NCI-H69 (cell line): ENCODE measurements at places on chromosomes 2 and 18.
A peak's percentile ranks its signal among the peaks of the same experiment; 100 is the strongest.

- no peak for DNase-seq
These were observed 44.6 kb downstream of the LONRF2 start for GRCh38 chr2:100277540-100278207.

DNA sequence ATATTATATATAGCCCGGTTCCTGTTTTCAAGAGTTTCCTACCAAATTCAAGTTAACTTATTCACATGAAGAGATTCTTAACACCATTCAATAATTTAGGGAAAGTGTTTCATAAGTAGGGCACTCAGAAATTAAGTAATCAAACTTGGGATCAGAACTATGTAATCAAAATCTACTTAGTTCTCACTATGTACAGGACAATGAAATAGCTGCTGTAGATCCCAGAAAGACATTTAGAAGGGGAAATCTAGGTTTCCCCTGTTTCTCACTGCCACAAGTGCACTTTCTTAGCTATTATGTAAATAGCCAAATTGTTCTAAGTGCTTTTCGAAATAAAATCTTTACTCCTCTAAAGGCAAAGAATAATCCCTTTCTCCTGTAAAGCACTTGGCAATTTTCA is 493.6 kb upstream of the SETBP1 start:
- no peak for DNase-seq

DNA sequence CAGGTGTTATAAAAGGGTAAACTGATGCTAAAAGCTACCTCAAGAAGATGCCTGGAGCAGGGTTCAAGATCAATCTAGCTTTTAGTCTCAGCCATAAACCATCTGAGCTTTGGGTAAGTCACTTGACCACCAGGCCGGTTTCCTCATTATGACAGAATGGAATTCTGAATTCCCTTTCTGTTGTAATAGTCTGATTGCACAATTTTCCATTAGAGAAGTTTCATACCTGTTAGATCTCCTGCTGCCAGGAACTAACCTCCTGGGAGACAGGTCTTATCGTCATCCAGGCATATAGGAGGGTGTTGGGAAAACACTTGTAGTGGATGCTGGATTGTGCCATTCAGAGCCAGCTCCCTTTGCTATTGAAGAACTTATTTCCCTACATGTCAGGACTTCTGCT is 272.5 kb downstream of the TDRD15 start:
- no peak for DNase-seq

GRCh38 chr2:7333960-7334493 is 416.8 kb downstream of the RNF144A start:
- no peak for DNase-seq

- no peak for DNase-seq
These were observed 3.6 kb downstream of the ARID5A start for GRCh38 chr2:96540136-96540535.

DNA sequence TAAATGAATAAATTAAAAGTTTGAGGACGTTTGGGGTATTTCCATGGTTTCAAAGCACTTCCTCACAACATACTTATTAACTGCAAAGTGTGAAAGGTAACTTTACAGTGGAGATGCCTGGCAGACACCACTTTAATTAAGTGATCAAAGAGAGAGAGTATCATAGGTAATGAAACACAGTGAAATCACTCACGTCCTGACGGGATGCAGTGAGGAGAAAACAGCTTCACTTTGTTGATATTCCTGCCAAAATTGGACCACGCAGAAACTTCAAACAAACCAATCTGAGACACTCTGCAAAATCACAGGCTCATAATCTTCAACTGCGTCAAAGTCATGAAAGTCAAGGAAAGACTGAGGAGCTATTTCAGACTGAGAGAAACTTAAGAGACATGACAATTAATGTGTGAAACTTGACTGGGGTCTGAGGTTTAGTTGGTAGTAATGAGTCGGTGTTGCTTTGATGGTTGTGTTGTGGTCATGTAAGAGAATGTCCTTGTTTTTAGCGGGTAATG is 66.0 kb upstream of the ITGB6 start:
- no peak for DNase-seq

DNA sequence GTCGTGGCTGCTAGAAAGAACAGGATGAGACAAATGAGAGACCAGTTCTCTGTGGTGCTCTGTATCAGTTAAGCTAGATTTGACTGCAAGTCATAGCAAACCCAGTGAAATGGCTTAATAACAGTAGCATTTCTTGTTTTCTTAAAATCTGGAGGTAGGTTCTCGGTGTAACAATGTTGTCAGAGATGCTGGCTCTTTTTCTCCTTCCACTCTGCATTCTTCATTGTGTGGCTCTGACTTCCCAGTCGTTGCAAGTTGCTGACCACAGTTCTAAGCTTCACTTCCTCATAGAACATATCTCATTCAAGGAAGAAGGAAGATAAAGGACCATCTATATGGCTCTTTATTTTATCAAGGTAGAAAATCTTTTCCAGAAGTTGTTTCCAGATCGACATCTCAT is 7.9 kb upstream of the CKAP2L start:
- DNase-seq, result no peak

DNA sequence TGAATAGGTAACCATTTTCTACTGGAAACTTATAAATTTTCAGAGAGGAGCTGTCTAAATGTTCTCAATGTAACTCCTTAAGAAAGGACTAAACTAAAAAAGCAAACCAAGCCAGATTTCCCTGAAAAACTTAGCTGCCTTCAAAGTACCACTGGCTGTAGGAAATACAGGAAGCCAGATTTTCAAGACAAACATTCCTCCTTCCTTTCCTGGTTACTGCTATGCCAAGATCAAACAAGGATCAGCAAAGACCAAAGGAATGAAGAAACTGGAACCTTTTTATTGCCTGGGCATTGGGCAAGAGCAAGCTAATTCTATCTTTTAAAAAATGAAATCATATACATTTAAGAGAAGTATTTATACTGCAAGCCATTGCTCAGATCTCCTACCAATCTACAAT is 212.7 kb downstream of the DYM start:
- DNase-seq, result no peak

DNA sequence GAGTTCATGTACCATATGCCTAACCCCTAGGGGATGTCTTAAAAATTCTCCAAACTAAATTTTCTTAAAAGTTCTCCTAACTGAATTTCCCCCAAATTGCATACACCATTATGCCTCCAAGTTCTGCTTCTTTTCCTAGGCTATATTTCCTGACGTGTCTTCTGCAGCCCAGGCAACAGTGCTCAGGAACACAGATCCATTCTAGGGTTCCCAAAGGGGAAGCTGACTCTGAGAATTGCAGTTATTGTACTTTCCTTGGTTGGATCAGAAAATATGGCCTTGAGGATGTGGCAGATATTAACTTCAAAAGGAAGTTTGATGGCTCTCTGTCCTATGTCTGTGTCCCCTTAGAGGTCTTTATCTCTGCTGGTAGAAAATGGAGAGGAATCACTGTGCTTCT is 124.3 kb downstream of the TMEM17 start:
- no peak for DNase-seq

- DNase-seq, result no peak
These were observed 4.2 kb downstream of the CLK1 start for GRCh38 chr2:200860092-200860795.

DNA sequence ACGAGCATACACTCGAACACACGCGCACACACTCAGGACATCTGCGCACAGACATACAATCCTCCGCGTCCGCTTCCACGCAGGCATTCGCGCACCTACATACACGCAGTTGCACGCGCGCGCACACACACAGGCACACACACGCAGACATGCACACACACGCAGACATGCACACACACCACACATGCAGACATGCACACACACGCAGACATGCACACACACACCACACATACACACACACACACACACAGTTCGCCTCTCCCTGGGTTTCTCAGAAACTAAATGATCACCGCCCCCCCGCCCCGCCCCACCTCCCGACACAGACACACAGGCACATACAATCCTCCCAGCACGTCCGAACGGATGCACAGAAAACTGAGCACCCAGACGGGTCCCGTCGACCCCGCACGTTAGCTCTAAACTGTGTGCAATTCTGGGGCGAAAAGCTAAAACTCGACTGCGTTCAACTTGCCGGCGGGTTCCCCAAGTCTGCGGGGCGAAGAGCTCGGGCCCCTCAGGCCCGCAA is 1.0 kb downstream of the EPHA4 start:
- DNase-seq, result peak; percentile 70

- DNase-seq, result peak; percentile 66
These were observed 2.9 kb upstream of the CASP8 start for GRCh38 chr2:201257381-201257955.

GRCh38 chr2:160407393-160408172 is 86.0 kb downstream of the RBMS1 start:
- peak; percentile 37 for DNase-seq

DNA sequence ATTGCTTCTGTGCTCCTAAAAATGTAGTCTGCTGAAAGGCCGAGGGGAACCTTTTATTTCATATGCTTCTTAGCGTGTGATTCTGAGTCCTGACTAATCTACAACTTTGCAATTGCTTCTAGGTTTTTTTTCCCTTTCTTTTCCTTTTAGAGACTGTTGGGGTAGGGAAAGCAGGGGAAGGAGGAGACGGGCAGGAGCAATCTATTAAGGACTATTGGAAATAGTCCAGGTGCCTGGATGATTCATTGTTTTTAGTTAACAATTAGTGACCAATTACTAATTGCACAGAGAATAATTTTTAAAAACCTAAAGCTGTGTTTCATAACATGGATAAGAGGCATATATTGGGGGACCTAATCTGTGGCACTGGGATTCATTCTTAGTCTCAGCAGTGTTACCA is 49.4 kb upstream of the STON1 start:
- no peak for DNase-seq

DNA sequence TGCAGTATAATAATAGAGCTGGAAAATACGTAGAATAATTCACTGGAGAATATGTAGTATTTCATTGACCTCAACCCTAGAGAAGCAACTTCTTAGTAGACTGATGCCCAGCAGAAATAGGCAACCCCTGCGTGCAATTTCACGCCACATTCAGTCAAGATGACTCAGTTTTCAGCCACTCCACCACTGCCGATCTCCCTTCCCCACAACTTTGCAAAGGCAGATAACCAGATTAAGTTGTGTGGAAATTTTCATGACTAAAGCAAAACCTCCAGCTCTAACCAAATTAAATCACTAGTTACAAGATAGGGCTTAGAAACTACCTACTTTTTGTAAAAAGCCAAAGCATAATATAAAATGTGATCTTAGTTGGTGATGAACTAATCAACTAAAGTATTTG is 63.3 kb upstream of the STK17B start:
- DNase-seq, result no peak

DNA sequence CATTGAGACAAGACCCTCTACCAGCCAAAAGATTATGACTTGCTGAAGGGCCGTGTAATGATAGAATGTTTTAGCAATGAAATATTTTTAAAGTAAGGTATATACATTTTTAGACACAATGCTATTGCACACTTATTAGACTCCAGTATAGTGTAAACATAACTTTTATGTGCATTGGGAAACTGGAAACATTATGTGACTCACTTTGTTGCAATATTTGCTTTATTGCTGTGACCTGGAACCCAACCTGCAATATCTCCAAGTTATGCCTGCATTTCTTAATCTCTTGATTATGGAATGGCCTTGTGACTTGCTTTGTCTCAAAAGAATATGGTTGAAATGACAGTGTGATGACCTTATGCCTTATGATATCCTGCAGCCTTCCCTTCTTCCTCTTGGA is 502.0 kb downstream of the EPHA4 start:
- no peak for DNase-seq

GRCh38 chr2:101230541-101231001 is 22.1 kb upstream of the CNOT11 start:
- DNase-seq, result no peak

- no peak for DNase-seq
These were observed 9.4 kb downstream of the ZNF24 start for GRCh38 chr18:35334821-35335220.

GRCh38 chr2:85277416-85278158 is 50.2 kb downstream of the TGOLN2 start:
- DNase-seq, result no peak

DNA sequence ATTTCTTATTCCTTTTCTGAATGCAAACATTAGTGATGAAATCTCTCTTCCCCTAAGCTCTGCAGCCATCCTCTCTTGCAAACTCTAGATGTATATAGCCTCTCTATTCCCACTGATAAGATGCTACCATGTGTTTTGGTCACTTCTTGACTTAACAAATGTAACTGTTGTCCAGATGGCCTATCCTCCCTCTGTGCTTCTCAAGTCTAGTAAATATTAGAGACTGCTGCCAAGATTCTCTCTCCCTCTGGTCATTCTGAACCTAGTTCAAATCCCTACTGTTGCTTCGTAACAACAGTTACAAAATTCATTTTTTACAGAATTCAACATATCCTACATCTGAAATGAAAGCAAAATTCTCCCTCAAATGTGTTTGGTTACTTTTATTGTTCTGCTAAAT is 156.6 kb downstream of the TXNL1 start:
- DNase-seq, result peak; percentile 21

DNA sequence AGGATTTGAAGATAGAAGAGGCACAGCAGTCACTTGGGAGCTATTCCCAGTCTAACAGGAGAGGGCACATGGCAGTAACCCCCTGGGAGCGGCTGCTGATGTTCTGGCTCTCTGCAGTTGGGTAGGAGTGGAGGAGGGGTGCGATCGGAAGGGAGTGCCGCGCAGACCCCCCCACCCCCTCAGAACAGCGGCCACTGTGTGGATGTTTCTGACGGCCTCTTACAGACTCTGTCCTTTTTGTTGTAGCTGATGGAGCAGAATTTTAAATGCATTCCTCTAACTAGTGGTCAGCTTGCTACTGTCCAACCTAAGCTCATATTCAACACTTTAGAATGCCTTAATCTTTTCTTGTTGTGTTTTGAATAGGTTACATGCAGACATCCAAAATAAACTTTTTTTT is 127.9 kb downstream of the AGAP1 start:
- no peak for DNase-seq

GRCh38 chr2:224860786-224861185 is 144.6 kb upstream of the CCDC195 start:
- DNase-seq, result no peak

GRCh38 chr18:70132999-70133398 is 72.5 kb downstream of the RTTN start:
- DNase-seq, result no peak

DNA sequence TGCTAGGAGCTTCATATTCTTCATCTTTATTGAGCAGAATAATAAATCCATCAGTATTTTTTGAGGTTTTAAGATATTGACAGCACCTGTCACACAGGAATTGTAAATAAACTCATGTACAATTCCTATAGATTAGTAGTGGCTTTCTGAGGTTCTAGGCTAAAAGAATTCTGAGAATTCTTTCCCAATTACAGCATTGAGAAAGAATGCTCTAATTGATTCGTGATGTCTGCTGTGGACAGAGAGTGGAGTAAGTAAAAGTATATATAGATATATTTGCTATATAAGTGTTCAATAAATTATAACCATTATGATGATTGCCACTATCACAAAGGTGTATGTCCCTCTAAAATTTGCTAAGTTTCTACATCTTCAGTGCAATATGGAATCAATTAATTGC is 186.5 kb upstream of the NRP2 start:
- DNase-seq, result no peak
